D721Med (cell line): ENCODE measurements at places on chromosomes 3 and 15.

DNA sequence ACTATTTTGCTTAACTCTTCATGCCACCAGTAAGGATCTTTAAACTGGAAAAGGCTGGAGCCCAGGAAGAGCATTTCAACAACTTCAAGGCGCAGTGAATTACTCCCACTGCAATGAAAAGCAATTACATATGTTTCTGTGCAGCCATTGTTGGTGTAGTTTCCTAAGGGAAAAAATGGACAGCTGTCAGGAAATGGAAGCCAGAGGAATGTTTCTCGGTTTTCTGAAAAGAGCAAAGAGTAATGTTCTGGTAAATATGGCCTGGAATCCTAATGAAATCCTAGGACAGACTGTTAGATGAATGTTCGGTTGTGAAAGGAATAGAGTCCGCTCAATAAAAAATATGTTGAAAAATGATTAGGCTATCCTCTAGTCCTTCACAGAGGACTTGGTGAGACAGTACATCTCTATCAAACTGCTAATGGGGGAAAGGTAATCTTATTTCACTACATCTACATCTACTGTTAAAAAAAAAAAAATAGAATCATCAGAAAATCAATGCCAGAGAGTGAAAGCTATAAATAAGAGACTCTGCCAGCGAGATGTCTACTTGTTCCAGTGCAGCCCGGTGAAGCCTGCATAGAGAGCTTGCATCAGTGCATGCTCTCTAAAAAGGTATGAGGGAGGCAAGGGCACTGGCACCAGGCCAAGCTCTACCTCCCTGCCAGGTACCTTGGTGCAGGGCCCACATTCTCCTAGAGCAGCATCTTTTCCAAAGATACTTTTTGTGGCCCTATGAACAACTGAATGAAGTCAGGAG lies 68.2 kb upstream of the TJP1 start:
- no peak for DNase-seq

DNA sequence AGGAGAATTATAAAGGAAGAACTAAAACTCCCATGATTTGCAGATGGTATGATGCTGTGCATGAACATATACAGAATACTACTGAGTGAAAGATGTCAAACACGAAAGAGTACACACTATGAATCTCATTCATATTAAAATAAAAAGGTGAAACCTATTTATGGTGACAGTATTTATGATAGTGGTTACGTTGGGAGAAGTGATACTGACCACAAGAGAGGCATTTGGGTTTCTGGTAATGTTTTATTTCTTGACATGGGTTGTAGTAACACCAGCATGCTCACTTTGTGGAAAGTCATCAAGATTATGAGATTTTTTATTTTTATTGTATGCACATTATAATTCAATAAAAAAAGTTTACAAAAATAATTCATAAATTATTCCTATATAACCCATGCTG lies 324.0 kb downstream of the GAP43 start:
- no peak for DNase-seq

DNA sequence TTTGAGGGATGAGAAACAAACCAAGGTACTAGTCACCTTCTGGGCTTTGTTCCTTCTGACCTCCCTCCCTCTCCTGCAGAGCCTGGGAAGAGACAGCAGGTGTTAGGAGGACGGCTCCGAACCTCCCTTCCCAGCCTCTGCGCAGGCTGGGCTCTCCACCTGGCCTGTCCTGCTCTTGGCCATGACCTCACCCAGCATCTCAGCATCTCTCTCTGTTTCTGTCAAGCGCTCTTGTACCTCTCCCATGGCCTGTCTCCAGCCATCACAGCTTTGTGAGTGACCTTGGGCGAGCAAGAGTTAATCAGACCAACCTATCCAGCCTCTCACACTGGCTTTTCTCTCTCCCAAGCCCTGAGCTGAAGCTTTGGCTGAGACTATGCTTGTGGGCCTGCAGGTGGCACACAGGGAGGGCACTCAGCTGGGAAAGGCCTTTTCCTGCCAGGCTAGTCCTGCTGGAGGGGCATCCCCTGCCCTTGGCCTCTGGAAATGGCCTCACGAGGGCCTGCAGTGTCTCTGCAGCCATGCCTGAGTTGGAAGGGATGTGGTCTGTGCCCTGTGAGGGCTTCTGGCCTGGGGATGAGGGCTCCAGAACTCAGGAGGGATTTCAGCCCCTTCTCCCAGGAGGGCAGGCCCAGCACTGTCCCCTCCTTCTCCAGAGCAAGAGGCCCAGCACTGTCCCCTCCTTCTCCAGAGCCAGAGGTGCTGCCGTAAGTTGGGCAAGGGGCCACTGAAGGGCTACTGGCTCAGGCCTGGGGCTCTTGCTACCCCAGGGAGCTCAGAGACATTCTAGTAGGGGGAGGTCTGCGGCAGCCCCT lies 2.1 kb downstream of the CHST13 start:
- DNase-seq: no peak

DNA sequence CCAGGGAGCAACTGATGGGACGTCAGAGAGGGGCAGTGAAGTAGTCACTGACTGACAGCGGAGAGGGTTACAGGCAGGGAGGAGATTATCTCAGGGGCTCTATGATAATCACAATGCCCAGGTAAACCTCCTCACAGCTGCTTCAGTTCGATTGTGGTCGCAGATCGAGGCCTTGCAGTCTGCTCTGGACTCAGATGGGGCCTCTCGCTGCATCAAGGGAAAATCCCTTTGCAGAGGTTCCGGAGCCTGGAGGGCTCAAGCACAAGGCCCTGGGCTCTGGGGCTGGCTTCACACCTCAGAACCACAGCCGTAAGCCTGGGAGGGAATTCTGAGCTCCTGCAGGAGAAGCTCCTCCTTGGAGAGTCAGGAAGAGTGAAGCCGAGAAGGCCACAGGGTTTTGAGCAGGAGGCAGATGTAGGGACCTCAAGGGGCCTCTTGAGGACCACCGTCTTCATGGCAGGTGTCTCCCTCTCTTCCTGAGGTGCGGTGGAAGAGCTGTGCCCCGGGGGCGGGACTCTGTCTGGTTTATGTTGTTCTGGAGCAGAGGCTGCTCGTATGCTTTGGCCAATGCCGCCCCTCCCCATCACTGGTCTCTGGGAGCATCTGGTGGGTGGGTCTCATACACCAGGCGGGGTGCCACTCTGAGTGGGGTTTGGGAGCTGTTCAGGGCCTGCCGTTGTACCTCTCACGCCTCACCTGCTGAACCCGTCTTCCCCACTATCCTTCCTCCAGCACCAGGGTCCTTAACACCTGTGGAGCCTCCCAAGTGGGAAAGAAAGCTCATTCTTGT lies 19.5 kb upstream of the SNRPA1 start:
- no peak for DNase-seq

DNA sequence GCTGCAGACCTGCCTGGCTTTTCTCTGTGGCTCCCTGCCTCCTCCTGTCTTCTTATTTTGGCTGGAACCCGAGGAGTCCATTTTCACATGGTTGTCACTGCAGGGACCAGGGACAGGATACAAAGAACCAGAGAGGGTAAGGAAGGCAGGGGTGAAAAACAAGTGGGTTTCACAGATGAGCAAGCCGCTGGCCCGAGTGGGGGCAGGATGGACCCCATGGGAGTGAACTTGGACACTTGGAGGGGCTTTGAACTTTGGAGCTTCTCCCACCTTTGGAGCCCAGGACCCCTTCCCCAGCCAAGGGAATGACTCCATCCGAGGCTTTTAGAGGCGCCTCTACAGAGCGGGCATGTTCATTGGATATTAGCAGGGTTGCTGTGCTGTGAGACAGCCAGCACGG lies 26.9 kb upstream of the ADCY5 start:
- no peak for DNase-seq

DNA sequence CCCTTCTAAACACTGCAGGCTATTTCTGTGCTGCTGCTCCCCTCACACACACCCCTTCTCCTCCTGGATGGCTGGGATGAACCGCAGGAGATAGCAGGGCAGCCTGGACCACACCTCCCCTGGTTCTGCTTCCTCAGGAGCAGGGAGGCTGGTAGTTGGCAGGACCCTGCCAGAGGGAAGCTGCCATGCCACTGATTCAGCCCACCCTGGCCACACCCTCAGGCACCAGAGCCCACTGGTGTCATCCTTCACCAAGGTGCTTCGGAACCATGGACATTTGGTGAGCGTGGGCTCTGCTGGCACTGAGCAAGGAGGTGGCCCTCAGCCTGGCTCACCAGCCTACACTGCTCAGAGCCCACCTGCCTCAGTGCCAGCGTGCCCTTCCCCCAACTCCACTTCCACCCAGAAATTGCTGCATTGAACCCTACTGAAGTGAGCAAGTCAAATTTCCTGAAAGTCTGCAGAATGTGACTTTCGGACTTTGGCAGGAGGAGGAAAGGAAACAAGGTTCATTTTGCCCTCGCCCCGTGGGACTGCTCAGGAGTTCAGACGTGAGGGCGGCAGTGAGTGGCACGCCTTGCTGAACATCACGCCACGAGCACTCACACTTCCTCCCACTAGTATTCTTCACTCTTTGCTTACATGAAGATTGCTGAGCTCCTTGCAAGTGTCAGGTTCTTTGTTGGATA lies 26.3 kb downstream of the BMF start:
- DNase-seq: no peak

DNA sequence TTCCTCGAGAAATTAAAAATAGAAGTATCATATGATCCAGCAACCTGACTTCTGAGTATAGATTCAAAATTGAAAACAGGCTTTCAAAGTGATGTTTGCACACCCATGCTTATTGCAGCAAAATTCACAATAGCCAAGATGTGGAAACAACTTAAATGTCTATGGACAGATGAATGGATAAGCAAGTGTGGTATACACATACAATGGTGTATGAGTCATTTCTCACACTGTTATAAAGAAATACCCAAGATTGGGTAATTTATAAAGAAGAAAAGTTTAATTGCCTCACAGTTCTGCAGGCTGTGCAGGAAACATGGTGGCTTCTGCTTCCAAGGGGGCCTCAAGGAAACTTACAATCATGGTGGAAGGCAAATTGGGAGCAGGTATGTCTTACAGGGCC lies 100.8 kb downstream of the KLF13 start:
- no peak for DNase-seq

DNA sequence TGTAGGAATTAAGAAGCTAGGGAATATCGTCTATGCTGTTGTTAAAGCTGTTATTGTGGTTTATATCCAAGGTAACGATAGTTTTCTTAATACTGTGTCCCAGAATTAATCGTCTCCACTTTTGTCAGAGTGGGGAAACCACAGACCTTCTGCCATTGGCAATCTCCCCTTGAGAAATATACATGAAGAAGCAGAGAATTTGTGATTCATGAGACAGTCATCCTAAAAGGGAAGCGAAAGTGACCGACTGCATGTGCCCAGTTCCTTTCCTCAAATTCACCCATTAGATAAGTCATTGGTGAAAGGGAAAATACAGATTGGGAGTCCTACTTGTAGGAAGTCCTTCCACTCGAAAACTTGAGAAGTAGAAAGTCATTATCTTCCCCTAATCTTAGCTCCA lies 26.6 kb downstream of the DIPK2A start:
- no peak for DNase-seq

DNA sequence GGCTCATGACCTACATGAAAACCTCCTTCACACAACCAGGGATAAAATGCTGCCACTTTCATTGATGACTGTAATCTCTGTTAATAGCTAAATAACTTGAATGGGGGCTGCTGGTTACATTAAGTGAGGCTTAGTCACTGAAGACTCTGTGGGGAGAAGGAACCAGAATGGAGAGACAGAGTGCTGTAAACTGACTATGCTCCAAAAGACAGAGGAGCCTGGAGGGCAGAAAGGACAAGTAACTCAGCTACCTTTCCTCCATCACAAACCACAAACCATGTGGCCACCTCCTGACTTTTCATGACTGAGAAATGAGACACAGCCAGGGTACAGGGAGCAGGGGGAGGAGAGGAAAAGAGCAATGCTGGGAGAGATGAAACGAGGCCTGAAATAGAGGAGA lies 97.1 kb upstream of the TRIM42 start:
- DNase-seq: no peak

DNA sequence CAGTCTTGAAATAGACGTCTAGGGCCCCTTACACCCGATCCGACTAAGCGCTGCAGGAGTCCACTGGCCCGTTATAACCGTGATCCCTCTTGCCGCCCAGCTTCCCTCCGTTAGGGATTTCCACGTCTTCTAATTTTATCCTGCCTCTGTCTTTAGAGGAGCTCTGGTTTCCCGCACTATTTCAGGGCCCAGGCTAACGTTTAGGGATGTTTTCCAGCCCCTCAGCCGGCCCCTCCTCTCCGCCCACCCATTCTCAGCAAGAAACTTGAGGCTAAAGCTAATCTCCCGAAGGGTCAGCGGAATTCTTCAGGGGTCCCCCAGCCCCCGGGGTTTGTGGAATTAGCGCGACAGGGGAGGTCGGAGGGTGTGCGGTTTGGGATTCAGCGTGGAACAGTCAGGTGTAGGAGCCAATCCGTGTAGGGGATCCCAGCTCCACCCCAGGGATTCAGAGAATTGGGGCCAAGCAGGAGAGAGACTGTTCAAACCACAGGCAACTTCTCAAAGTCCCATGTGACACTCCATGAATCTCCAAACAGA lies 1.6 kb downstream of the PTX3 start:
- no peak for DNase-seq

- no peak for DNase-seq
Measured at GRCh38 chr3:160330690-160331089, 68.3 kb downstream of the IFT80 start.

- DNase-seq: no peak
Measured at GRCh38 chr3:107540857-107541256, 18.1 kb downstream of the BBX start.
